ENCODE measurements at places on chromosomes 6 and 20. TPM values are rescaled to one million over a fixed set of nuclear protein-coding genes. Genes with fewer than 3 reads are reported as not detected.
A peak's percentile ranks its signal among the peaks of the same experiment; 100 is the strongest.

PSMF1 gene
- 184 TPM for total RNA-seq

ZNF165 gene
- 1.6 TPM for total RNA-seq

SLC52A3 gene
- total RNA-seq, result 19.1 TPM

TP53INP2 gene
- total RNA-seq, result 31.9 TPM

BTN1A1 gene
- not detected for total RNA-seq

- DNase-seq, result no peak
Measured at GRCh38 chr6:14969126-14969525, 276.7 kb upstream of the JARID2 start.

GRCh38 chr6:83722876-83723275 lies 14.0 kb upstream of the SNAP91 start:
- no peak for DNase-seq

DNA sequence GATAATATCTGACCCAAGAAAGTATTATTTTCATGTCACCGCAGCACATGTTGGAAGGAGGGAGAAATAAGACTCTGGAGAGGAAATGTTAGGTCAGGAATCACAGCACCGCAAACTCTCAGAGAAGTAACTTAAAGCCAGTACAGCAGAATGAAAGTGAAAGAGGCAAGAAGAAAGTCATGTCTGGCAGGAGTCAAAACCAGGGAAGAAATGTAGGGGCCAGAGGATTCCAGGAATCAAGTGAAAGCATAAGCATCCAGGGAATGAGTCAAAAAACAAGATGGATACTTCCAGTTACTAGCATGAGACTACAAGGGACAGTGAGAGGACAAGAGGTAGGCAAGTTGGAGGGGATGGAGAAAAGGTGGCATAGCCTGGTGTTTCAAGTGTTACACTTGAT lies 80.4 kb downstream of the AK9 start:
- no peak for DNase-seq

DNA sequence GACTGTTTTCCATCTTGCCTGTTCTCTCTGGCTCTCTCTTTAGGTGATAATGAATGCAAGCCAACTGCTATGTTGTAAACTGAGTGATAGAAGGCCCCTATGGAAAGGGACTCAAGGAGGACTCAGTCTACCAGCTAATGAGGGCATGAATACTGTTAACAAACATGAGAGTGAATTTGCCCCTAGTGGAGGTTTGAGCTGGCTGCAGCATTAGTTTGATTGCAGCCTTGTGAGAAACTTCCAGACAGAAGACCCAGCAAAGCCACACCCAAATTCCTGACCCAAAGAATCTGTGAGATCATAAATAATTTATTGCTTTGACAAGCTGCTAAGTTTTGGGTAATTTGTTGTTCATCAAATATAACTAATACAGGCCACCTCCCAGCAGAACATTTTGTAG lies 50.0 kb upstream of the PLCB1 start:
- DNase-seq, result no peak

DNA sequence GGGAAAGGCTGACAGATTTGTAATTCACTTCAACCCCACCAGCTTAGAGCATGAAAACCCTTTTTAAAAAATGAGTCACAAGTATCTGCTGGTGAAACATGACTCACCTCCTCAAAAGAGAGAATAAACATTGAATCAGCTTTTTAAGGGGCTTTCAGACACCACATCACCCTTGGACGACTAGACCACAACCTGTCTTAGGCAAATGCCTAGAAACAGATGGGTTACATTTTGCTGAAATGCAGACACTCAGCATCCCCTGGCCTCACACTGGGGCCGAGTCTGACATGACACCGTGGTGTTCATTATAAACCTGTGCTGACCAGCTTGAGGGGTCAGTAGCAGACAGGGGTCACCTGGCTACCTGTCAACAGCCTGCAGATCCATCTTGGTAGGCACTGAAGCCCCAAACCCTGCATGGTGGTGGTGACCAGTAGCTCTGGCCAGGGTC lies 175.3 kb upstream of the CST7 start:
- peak; percentile 26 for DNase-seq

DNA sequence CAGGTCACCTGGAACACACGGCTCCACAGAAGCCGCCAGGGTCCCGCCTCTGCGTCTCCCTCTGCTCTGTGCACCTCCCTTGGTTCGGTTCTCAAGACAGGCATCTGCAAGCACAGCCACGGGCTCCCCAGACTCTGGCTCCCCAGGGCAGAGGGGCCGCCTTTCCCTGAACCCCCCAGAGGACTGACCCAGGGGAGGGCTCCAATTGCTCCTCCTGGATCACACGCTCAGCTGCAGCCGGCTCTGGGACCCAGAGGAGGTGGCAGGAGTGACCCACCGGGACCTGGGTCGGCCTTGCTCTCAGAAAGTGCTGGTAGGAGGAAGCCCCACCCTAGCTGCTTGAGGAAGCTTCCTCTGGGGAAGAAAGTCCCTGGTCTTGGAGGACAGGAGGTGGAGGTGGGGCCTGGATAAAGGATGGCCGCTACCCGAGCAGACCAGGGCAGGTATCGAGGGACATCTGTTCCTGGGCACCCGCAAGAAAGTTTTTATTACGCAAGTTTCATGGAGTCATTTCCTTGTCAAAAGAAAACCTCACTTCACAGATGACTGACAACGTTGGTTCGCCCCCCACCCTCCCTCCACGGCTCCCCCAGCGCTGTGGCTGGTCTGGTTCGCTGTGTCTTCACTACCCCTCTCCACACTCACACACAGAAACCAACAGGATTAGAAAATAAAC lies 103.9 kb upstream of the AFDN start:
- peak; percentile 42 for DNase-seq

DNA sequence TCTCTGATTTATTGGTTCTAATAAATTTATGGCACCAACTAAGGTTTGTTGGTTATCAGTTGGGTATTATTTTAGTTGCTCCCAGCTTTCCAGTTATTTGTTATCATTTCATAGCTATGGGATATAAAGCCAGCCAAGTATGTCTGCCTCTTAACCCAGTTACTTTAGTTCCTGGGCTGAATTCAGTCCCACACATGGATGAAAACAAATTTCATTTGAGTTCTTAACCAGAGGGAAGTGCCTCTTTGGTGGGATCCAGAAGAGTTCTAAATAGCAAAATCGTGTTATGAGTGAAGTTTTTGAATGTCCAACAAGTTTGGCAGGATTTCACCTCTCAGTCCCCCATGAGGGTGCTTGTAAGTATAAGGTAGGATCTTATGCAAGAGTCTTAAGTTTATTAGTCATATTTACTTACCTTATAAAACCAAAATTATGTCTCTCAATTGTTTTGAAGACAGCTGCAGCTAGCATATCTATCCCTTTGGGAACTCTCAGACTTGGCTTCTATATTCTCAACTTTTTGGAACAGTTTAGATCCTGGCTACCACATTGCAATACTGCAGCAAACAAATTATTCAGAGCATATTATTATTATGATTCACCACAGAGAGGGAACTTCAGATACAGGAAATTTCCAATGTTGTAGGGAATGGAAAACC lies 683.6 kb downstream of the BCKDHB start:
- DNase-seq, result no peak

GRCh38 chr20:45783656-45784294 lies 7.9 kb downstream of the WFDC3 start:
- no peak for DNase-seq

- no peak for DNase-seq
Measured at GRCh38 chr20:37363221-37364012, 17.5 kb downstream of the SRC start.

- DNase-seq, result no peak
Measured at GRCh38 chr6:20707870-20708269, 173.6 kb downstream of the CDKAL1 start.

- DNase-seq, result no peak
Measured at GRCh38 chr20:43293068-43293786, 103.5 kb upstream of the PTPRT start.

GRCh38 chr6:148521586-148521985 lies 178.9 kb downstream of the SASH1 start:
- DNase-seq, result no peak

GRCh38 chr6:105459049-105459448 lies 56.2 kb upstream of the PREP start:
- DNase-seq, result no peak

- DNase-seq, result no peak
Measured at GRCh38 chr6:154458565-154459470, 51.7 kb downstream of the CNKSR3 start.

- no peak for DNase-seq
Measured at GRCh38 chr6:158485431-158485830, 74.5 kb upstream of the TMEM181 start.

GRCh38 chr6:136544326-136544725 lies 5.9 kb downstream of the MAP7 start:
- no peak for DNase-seq

DNA sequence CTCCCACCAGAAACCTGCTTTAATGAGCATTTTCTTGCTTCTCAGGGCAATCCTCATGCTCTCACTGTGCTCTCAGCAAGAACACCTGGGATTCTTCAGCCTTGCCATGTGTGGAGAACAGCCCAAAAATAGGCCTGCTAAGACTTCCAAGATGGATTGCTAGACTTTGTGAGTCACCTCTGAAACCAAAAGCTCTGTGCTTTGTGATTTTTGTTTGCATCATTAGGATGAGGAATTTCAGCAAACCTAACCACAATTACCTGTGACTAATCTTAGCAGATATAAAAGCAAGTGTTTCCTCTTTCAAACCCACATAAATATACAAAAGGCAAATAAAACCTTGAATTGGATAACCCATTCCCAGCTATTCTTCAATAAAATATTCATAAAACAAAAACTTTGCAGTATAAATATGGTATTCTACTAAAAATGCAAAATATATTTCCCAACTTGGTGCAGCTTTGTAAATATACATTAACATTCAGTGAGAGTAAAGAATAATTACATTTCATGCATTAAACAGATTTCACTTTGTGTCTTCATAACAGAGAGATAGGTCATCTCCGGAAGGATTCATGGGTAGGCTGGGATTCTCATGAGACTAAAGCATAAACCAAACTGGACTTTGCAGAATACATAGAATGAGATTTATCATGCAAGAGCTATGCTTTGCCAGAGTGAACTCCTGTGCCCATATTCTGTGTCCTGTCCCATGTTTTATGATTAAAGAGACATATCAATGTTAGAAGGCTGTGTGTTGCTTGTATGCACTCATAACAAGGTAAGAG lies 33.5 kb downstream of the TPBG start:
- no peak for DNase-seq

GRCh38 chr6:27161946-27162603 lies 85.4 kb upstream of the PRSS16 start:
- DNase-seq, result no peak

GRCh38 chr6:135534773-135535380 lies 37.3 kb upstream of the AHI1 start:
- DNase-seq, result no peak

DNA sequence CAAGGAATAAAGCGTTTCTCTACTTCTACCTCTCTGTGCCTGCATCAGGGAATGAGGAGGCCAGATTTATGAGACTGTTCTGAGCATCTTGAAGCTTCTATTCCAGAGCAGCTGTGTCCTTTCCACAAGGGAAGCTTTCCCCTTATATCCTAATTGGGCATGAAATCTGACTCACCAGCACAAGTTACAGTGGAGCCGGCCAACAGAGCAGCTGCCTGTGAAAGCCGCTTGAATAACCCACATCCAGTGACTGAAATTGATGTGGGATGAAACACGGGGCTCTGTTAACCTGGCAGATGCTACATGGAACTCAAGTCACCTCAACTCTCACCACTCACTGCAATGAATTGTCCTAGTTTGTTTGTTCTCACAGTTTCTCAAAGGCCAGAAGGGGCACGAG lies 400.3 kb downstream of the TFAP2A start:
- no peak for DNase-seq
